Frontal cortex (tissue), 4 donors: ENCODE measurements at places on chromosomes 4 and X. TPM values are rescaled to one million over a fixed set of nuclear protein-coding genes. Genes with fewer than 3 reads are reported as not detected.

GRCh38 chrX:129965166-129965565, 17.3 kb upstream of the BCORL1 start:
- no peak for DNase-seq

DNA sequence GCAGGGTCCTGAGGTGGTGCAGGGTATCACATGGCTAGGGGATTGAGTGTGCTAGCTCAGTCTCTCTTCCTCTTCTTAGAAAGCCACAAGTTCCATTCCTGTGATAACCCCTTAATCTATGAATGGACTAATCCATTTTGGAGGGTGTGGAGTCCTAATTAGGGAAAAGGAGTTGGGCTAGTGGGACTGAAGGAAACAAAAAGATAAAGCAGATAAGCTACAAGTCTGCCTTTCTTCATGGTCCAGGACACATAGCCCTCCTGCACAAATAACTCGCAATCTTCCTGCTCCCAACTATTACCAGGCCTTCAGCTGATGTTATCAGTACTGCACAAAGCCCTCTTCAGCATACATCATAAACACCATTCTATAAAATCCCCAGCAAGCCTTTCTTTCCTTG, 44.2 kb downstream of the ZNF81 start:
- no peak for DNase-seq

DNA sequence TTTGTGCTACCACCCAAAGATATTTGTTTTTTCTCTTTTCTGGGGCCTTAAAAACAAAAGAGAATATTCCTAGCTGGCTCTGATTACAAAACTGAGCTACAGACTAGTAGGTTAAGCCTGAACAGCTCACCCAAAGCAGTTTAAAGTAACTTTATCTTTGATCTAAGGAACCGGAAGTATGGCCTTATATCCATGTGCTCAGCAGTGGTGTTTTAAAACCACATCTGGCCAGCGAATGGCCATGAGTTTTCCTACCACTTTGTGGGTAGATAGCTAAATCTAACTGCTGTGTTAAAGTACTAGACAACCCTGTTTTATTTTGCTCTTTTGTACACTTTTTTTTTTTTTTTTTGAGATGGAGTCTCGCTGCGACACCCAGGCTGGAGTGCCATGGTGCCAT, 24.6 kb downstream of the ADGRG4 start:
- no peak for DNase-seq

GRCh38 chrX:123740536-123740935, 7.7 kb upstream of the THOC2 start:
- DNase-seq, result no peak

DNA sequence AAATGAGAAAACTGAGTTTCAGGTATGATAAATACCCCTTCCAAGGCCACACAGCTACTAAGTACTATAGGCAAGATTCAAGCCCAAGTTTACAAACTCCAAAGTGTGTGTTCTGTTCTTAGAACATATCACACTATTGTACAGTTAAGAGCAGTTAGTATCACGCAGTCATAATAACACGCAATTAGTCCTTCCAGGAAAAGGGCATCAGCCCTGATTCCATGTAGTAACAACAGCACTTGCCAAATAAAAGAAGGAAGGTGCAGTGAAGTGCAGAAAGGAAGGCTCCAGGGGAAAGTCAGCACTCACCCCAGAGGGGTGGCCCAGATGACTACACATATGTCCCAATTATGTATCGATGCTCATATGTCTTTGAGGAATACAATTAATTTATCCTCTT, 4.4 kb downstream of the TASL start:
- DNase-seq, result no peak

GRCh38 chrX:16319929-16320328, 152.6 kb downstream of the MAGEB17 start:
- no peak for DNase-seq

GRCh38 chr4:20787940-20788665, 87.8 kb downstream of the PACRGL start:
- DNase-seq, result no peak

DNA sequence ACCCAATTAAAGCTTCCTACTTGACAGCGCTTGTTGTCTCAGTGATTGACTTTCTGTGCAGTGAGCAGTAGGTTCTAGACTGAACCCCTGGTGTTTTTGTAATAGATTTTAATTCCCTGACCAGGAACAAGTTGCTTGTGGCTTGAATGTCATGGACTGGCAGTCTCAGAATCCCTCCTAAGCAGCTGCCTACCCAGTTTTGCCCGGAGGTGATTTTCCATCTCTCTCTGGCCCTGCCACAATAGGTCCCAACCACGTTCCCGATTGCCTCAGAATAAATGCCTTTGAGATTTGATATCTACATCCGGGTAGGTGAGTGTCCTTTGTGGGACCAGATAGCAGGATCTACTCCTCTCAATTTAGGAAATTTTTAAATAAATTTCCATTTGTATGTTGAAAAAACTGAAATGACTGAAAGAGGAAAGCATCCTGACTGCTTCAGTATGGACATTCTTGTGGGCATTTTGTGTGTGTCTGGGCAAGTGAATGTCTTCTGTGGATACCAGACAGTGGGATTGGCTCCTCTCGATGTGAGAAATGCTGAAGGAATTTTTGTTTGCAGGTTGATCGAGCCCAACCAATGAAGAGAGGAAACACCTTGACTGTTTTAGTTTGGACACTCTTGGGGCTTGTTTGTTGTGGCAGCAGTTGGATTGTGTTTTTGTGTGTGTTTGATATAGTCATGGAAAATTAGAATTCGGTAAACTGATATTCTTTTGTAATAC, 1607.4 kb downstream of the C4orf33 start:
- DNase-seq, result no peak

DNA sequence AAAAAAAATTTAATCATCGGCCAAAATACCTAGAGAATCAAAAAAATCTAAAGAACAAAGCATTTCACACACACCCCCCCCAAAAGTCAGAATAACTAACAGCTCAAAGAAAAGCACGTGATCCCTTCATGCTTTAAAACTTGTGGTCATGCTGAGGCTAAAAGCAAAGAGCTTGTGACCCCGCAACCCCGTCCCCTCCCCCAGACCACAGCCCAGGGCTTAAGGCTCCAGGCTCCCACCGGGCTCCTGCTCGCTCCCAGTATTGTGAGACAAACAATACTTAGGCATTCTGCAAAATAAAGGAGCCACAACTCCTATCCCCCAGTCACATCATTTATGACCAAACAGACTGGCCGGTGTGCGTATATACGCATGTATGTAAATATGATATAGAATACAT, 62.1 kb upstream of the CCDC160 start:
- no peak for DNase-seq

GLRA3 gene
- 6.1 TPM for total RNA-seq

HTN1 gene
- total RNA-seq, result not detected
